ENCODE measurements at places on chromosomes 5 and 9.

- DNase-seq: no peak
Measured at GRCh38 chr5:72584466-72584865, 77.3 kb upstream of the ZNF366 start.

GRCh38 chr5:116944183-116944582, 369.6 kb upstream of the SEMA6A start:
- DNase-seq: peak; percentile 11

DNA sequence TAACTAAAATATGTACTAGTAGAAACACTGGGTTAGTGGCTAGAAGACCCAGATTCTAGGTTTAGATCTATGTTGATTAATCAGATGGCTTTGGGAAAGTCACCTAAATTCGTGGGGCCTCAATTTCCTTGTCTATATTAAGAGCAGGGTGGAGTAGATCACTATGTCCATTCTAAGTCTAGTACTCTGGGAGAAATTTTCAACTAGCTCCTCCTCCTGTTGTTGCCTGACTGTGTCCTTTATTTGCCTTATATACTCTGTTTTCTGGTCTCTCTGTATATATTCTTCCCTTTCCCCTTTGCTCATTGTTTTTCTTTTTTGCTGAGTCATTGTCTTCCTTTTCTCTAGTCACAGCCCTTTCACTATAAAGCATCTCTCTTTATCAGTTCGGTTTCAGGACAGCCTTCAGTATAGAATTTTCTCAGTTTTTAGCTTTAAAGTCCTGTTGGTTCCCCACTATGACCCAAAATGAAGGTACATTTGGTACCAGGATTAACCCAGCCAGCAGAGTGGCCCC, 44.5 kb upstream of the CDH6 start:
- DNase-seq: peak; percentile 28

- DNase-seq: peak; percentile 55
Measured at GRCh38 chr9:127910613-127911205, 6.1 kb downstream of the ST6GALNAC4 start.

GRCh38 chr5:59637884-59638580, 255.5 kb downstream of the PDE4D start:
- DNase-seq: no peak

All from NCI-H69 (cell line).